Stimulated activated CD4-positive, alpha-beta T cell treated with anti-CD3 and anti-CD28 coated beads, TNF-alpha, amount 100 ng/mL, for 1 hour (primary cell): ENCODE measurements at places on chromosomes 5 and 9.

DNA sequence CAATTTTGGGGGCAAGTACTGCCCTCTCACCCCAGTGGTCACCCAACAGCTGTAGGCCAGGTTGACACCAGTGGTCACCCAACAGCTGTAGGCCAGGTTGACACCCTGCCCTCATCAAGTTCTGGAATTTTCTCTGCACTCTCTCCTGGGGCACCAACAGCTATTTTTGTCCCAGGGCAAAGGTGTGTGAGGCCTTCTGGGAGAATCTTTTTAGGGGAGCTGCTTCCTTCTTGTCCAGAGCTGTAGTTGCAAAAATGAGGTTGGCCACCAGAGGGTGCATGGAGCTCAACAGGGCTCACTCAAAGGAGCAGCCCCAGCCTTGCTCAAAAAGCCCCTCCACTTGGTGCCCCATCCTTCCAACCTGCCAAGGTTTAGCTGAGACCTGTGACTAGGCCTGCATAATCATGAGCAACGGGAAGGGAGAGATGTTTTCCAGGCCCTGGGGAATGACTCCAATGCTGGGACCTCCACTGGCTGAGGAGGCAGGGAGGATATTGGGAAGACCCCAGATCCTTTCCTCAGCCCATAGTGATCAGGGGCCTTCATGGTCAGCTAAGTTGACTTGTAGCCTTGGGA, 10.6 kb upstream of the P4HA2 start:
- peak; percentile 71 for DNase-seq

GRCh38 chr9:32955655-32956478, 45.6 kb downstream of the APTX start:
- DNase-seq, result no peak

DNA sequence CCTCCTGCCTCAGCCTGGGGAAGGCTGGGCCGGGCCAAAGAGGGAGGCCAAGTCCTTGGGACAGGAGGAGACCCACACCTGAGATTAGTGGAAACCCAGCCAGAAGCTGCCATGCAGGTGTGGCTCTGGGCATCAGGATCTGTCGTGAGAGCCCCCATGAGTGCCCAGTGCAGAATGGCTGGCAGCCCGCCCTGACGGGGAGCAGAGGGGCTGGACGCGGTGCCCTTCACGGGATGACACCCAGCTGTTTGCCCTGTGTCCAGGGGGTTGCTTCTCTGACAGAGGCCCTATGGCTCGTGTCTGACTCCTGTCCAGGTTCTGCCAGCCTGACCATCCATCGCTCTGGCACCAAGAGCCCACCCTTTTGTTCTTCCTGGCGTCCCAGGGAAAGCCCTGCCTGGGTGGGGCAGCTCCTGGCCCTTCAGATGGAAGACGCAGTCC, 8.5 kb downstream of the DIPK1B start:
- DNase-seq, result no peak

GRCh38 chr5:149618581-149619248, 37.4 kb downstream of the ARHGEF37 start:
- no peak for DNase-seq

DNA sequence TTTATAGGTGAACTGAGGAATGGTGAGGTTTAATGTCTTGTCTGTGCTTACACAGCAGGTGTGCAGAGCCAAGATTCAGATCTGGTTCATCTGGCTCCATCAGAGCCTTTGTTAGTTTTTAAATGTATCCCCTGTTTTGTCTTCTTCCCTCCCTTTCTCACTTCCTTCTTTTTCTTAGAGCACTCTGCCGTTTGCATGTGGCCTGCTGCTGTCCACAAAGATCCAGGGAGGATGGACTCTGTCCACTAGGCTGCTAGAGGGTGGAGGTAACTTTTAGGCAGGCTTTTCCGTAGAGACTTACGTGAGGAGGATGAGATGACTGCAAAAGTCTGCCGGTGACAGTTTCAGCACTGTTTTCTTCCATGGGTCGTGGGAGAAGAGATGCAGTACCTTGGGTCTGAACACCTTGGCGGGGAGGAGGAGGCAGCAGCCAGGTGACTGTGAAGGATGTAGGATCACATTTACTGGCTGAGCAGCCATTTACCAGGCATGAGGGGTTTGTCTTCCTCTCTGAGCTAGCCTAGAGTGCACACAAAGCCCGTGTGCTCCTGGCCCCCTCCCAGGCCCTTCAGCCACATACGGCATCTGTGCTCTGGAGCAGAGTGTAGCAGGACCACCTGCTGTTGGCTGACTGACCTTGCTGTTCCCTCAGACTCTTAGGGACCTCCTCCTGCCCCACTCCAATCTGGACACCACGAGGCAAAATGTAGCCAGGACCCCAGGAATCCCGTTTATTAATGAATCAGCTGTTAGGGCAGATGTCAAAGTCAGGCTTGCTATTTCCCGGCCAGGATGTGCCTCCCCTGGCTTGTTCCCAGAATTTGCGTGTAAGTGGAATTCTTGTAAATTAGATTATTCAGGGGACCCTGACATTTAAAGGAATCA, 1.8 kb downstream of the NTMT1 start:
- no peak for DNase-seq

DNA sequence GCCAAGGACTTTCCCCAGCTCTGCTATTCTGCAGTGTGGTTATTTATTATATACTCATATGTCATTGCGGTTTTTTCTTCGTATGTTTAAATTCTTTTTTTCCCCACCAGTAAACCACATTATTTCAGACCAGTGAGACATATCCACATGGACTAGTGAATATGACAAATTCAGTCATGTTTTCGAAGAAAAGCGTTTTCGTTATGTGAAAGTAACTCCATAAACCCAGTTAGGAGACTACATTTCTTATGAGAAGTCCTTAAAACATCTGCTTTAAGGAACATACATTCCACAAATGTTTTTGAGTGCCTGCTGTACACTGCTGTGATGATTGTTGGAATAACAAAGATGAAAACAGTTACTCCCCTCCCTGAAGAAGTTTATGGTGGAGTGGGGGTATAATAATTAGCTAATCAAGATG, 591.8 kb upstream of the CLINT1 start:
- DNase-seq, result no peak

DNA sequence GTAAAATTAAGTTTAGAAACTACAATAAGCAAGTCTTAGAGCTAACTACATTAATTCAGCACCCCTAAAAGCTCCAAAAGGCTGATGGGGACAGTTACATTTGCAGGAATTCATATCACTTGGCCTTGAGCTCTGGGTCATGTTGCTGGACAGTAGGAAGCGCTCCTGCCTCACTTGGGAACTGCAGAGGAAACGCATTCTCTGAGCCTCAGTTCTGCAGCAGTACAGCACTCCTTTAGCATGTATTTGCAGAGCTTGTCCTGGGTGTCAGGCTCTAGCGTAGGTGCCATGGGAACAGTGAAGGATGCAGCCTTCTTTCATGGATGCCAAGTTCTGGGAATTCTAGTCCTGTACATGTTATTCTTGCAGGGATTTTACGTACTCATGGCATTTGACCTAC, 710.4 kb downstream of the IRX1 start:
- no peak for DNase-seq

DNA sequence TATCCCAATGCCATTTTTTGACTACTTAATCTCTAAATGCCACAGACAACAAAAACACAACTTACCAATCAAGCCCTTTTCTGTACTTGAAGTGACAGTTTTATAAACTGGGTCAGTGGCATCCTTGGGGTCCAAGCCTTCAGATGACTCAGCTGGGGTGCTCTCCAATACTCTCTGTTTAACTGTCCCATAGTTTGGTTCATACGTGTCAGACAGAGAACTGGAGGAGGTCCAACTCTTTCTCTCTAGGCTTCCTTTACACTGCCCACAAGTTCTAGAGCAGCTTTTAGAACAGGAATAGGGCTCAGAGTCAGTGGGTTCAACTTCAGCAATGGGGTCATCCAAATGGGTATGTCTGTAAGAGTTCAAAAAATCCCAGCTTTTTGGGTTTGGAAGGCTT, 166.9 kb downstream of the CDC42SE2 start:
- no peak for DNase-seq

DNA sequence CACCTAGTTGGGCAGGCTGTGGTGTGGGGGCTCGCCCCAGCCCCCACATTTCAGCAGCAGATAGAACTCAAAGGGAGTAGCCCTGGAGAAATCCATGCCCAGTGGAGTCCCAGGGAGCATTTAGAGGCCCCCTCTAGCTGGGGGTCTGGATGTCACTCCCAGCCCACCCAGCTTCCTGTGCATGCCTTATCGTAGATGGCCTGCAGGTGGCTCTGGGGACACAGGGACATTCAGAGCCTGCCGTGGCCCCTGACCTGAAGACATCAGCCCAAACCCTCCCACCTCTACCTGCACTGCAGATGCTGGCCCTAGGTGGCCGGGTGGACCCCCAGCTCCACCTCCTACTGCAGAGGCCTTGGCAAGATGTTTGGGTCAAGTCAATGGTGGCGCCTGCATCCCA, 49.0 kb upstream of the LMX1B start:
- no peak for DNase-seq

DNA sequence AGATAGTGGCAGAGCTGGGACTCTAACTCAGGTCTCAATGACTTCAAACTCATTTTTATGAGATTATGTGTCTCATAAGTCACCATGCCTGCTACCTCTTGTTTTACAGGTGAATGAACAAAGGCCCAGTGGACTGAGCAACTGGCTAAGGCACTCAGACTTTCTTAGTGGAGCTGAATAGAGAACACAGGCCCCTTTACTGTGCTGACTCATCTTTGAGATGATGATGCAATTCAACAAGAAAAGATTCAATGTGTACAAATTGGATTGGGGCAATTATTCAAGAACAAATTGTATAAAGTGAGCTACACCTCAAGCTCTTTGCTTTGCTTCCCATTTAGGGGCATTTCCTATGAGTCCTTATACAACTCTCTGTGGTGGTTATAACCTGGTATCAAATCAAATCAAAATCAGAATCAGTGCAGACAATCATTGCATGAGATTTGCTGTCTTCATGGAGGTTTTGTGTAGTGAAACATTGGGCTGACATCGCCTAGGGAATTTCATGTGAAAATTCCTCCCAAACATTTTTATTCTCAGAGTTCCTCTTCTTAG, 84.3 kb upstream of the PPP2R2B start:
- no peak for DNase-seq

DNA sequence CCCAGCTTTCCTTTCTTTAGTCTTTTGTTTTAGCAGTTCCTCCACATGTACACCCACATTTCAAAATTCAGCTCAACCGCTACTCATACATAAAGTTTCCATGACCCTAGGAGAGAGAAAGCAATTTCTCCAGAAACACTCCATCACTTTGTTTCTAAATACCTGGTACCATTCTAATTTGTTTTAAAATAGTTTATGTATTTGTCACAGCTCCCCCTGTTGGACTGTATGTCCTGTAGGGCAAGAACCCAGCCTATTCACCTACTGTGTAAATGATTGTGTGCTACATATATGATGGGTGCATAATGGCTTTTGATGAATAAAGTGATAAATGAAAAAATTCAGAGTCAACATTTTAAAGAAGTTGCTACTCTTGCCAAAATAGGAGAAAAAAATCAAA, 139.1 kb downstream of the COX7C start:
- DNase-seq, result no peak

DNA sequence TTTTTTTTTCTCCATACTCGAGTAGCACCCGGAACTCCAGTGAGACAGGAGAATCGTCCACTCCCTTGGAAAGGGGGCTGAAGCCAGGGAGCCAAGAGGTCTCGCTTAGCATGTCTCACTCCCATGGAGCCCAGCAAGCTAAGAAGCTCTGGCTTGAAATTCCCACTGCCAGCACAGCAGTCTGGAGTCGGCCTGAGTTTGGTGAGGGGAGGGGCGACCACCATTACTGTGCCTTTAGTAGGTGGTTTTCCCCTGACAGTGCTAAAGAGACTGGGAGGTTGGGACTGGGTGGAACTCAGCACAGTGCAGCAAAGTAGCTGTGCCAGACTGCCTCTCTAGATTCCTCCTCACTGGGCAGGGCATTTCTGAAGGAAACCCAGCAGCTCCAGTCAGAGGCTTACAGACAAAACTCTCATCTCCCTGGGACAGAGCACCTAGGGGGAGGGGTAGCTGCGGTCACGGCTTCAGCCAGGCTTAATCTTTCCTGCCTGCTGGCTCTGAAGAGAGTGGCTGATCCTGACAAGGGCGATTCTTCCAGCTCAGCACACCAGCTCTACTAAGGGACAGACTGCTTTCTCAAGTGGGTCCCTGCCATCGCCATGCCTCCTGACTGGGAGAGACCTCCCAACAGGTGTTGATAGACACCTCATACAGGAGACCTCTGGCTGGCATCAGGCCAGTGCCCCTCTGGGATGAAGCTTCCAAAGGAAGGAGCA, 414.5 kb upstream of the ZNF608 start:
- no peak for DNase-seq

DNA sequence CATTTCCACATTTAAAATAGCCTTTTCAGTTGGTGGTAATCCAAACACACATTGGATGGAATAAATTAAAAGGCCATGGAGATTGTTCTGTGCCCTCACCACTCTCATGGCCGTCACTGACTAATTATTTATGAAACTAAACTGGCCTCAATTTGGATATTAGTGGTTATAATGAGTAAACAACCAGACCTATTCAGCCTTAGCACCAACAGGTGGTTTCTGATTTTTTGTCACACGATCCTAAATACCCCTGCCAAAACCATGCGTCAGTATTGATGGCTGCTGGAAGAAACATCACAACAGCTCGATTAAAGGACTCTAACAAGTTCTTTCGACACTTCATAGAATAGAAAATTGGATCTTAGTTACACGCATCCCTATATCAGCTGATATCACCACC, 276.0 kb upstream of the DAP start:
- no peak for DNase-seq

DNA sequence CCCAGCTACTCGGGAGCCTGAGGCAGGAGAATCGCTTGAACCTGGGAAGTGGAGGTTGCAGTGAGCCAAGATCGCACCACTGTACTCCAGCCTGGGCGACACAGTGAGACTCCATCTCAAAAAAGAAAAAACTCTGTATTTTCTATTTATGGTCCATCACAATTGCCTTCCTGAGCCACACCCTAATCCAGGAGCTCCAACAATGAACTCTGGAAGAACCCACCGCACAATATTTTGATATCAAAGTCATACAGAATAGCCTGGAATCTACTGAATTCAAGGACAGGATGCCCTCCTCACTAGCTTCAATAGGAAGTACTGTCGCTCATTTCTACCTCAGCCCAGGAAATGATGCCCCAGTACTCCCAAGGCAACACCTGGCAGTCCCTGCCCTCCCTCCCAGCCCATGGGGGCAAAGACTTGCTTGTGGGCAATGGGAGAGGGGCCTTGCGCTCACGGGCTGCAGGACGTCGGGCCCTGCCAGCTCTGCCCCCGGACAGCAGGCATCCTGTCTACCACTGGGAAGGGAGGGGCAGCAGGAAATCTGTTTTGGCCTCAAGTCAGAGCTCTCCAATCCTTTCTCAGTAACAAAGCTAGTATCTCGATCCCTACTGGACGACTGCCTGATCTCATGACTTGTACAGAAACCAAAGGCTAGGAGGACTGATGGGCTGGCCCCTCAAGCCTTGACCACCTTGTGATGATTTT, 19.7 kb downstream of the UBAC1 start:
- no peak for DNase-seq
